ENCODE measurements at places on chromosomes 11 and 22.

DNA sequence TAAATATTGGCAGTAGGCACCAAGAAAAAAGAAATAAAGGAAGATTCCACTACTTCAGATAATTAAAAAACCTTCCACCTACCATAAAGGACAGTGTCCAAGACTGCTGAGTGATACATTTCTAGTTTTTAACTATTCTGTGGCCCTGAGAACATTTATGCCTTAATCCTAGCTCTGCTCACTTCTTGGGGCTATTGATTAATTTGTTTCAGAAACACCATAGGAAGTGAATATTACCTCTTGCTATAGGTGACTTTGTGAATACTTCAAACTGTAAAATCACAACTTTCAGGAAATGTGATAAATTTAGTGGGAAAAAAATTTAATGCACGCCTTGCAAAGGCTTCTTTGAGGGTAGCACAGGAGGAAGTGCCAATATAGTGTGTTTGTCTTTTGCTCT, 35.2 kb downstream of the NF2 start:
- DNase-seq, result no peak

GRCh38 chr11:45704635-45705034, 39.2 kb upstream of the CHST1 start:
- DNase-seq, result no peak

DNA sequence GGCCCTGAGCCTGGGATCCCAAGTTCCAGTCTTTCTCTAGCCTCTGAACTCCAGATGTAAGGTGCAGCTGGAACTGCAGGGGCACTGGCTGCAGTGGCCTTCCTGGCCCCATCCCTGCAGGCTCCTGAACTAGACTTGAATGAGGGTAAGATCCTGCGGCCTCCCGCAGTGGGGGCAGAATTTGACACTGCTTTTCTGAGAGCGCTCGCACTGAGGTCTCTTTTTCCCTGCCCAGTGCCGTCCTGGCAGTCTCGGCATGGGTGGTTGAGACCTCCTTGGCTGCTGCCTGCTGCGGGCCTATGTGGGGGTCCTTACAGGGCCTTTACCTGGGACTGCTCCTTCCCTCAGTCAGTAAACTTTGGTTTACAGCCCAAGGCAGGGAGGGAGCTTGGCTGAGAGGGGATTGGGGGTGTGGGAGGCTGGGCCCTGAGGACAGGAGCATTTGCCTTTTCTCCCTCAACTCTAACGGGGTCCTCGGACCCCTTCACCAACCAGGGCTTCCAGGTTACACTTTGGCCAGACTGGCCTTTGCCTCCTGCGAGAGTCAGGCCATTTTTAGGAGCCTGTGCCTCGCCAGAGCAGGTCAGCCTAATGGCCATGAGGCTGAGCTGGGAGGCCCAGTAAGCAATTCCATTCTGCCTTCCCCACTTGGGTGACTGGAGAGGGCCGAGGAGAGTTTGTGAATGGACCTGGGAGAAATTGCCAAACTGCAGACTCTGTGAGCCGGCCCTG, 35.4 kb downstream of the FAM83F start:
- no peak for DNase-seq

- DNase-seq, result no peak
Measured at GRCh38 chr22:27695925-27696324, 105.6 kb downstream of the MN1 start.

DNA sequence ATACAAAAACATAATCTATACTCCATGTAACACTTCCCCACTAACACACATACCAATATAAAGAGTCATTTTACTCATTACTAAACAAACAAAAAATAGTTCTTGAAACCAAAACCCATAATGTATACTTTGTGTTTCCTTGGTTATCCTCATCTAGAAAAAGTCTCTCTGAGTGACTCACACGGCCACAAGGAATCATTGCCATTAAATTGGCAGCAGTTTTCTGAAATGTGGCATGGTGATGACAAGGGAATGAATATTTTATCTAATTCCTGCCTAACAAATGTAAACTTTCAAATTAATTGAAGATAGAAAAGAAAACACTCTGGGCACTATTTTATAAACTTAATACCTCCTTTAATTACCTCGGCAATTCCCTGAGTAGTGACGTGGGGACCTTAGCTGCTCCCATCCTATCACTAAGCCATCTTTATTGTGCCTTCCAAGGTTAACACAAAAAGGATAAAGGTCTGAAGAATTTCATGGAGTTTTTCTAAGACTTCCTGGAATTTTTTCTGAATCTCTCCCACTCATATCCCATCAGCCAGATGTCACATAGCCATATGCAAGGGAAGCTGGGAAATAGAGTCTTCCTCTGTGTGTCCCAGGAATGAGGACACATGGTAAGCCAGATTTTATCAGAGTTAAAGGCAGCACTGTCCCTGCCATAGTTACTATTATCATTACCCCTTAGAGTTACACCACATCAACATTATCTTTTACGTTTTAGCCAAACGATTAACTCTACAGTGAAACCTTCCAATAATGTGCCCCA, 857.2 kb upstream of the TENM4 start:
- DNase-seq, result peak; percentile 59

GRCh38 chr11:114243461-114244372, 52.5 kb upstream of the NNMT start:
- no peak for DNase-seq

DNA sequence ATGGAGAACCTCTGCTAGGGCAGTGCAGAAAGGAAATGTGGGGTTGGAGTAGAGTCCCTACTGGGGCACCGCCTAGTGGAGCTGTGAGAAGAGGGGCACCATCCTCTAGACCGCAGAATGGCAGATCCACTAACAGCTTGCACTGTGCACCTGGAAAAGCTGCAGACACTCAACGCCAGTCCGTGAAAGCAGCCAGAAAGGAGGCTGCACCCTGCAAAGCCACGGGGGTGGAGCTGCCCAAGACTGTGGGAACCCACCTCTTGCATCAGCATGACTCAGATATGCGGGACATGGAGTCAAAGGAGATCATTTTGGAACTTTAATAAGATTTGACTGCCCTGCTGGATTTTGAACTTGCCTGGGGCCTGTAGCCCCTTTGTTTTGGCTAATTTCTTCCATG, 8.7 kb downstream of the TSKU start:
- DNase-seq, result no peak

DNA sequence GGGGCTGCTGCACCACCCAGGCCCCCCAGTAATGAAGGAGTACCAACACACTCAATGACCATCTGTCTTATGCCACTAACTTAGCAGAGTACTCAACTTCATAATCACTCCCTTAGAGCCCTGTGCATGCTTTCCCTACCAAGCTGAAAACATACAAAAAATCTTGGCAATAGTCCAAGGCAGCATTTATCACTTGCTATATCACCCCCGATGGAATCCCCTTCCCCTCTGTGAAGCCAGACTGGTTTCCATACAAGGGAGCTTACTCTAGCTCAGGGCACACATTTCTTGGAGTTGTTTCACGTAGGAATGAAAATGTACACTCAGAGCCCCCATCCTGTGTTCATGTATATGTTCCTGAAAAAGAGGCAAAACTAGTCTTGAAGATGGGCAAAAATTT, 301.3 kb upstream of the TENM4 start:
- no peak for DNase-seq

GRCh38 chr11:20308601-20309000, 54.9 kb upstream of the HTATIP2 start:
- DNase-seq, result no peak

DNA sequence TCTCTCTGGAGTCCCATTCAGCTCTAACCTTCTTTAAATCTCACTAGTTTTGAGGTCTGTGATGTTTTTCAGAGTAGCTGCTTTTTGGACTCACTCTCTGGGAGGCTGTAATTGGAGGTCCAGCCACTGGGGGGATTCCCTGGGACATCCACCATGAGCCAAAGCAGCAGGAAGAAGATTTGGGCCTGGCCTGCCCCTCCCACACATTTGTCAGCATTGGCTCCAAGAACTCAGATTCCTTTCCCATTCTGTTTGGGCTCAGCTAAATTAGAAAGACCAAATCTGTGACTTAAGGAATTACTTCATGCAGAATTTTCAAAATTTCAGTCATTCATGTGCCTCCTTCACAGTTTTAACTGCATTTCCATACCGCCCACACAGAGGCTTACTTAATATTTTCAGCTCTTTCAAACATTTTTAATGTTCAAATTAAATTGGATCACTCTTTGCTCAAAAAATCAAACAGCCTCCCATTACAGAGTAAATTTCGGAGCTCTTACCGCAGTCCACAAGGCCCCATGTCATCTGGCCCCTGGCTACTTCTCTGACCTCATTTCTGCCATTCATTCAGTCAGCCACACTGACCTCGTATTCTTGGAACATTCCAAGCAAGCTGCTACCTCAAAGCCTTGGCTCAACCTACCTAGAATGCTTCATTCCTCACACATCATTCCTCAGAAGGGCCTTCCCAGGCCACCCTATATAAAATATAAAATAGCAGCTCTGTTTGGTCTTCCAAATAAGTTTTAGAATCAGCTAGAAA, 54.5 kb upstream of the RRAS2 start:
- no peak for DNase-seq

GRCh38 chr11:8333811-8334401, 70.2 kb upstream of the LMO1 start:
- no peak for DNase-seq

GRCh38 chr11:6620636-6621035, 1.4 kb upstream of the TPP1 start:
- DNase-seq, result no peak

- no peak for DNase-seq
Measured at GRCh38 chr11:43366677-43367076, 8.0 kb downstream of the TTC17 start.

DNA sequence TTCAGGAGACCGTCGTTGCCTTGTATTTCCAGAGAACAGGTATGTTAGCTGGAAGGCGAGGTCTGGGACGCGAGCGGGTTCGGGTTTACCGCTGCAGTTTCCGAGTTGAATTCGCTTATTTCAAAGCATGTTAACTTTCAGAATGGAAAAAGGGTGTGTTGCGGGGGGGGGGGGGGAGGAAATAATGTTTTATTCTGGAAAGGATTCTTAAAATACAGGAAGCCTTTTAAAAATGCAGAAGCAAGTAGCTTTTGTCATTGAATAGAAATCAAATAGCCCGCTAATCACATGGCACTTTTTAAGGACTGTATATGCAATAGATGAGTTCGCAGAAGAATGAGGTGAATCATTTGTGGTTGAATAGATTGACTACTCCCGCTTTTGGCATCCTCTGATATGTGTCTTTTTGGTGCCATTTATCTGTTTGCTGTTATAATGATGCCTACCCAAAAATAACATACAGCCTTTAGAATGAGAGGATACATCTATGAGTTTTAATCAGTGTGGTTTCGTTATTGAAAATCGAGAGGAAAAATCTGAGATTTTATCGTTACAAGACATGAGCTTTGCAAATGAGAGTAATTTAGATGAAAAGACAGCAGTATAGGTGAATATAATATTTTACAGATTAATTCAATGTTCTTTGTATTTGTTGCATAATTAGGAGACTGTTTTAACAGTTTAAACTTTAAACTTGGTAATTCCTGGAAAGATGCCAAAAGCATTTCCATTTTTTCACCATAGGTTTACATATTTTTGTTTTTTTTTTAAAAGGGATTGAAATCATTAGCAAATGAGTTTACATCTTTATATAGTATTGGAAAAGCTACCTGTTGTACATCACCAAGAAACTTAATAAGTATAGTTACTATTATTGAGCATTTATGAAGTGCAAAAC, 1.7 kb downstream of the PDE3B start:
- DNase-seq, result no peak

DNA sequence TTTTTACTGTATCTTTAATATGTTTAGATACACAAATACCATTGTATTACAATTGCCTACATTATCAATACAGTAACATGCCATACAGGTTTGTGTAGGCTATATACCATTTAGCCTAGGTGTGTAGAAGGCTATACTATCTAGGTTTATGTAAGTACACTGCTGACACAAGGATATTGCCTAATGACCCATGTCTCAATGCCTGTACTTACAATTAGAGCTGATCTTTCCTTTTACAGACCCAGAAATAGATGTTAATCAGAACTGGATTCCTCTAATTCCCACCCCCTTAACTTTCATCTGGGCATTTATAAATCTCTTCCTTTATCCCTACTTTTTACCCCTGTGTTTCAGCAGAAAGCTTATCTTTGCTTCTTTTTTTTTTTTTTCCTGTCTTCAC, 229.5 kb downstream of the METTL15 start:
- no peak for DNase-seq

DNA sequence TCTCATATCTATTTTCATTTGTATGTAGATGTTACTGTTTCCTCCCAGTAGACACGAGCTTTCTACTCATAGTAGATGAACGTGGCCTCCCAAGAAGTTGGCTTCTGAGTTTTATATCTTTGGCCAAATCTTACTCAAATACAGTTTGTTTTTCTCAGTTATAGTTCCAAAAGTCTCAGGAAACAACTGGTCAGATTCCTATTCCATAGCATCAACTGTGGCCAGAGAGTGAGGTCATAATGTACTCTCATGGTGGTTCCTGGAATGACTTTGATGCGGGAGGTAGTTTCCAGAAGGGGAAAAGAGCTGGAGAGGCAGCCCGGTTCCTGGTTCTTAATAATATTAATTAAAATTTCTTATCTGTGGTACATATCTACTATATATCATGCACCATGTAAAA, 77.3 kb downstream of the SLC17A6 start:
- DNase-seq, result no peak

DNA sequence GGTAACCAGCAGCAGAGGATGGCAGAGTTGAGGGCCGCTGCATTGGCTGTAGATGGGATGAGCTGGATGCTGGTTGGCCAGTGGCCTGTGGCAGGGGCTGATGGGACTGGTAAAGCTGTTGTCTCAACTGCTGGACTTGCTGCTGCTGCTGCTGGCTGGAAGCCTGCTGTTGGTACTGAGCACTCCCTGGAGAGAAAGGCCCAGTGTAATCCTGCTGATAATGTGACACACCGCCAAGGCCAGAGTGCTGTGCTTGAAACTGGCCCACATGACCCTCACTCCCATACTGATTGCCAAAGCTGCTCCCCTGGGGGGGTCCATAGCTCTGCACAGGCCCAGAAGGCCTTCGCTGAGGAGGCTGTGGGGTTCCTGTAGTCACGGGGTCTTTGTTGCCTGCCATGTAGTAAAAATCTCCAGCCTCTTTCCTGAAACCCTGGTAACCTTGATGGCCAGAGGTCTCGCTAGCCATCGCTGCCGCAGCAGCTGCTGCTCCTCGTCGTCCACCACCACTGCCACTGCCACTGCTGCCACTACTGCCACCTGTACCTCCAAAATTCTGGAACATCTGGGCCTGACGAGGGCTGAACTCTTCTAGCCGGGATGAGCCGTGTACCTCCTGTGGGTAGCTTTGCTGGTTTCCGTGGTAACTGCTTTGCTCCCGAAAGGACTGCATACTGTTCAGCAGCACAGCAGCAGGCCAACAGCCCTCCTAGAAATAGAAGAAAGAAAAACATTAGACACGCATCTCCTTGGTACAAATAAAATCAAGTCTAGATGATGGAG, 55.6 kb downstream of the TCF20 start:
- no peak for DNase-seq

Measured in retinal pigment epithelial cell (primary cell).